Midbrain (tissue), 1 donor: ENCODE measurements at places on chromosomes 1 and 21.

DNA sequence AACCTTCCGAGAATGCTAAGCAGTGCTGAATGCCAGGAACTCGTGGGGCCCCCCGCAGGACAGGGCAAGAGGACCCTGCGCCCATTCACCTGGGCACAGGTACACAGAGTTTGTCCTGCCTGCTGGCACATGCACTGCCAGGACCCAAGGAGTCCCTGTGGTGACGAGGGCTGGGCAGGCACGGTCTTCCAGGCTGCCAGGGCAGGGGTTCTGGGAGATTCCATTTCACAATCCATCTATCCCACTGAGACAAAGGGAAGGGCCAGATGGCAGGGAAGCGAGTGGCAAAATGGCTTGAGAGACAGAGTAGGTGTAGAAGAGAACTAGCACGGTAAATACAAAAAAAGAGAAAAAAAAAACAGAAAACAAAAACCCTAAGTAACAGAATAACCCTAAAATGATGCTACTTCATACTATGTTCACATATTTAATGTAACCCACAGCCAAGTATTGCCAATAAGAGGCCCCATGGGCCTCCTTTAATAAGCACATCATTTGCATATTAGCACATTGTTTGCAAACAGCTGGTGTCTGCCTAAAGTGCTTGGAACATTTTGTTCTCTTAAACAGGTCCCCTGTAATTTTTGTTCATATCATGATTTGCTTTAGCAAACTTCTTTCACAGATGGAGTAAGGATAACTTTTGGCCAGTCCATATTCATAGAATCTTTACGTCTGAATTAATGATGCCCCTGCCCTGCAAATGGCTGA lies 83.8 kb downstream of the STUM start:
- no peak for DNase-seq

- no peak for DNase-seq
Observed at GRCh38 chr1:179973198-179974110, 18.8 kb downstream of the CEP350 start.

- no peak for DNase-seq
Observed at GRCh38 chr1:21586222-21586621, 77.0 kb downstream of the ALPL start.

DNA sequence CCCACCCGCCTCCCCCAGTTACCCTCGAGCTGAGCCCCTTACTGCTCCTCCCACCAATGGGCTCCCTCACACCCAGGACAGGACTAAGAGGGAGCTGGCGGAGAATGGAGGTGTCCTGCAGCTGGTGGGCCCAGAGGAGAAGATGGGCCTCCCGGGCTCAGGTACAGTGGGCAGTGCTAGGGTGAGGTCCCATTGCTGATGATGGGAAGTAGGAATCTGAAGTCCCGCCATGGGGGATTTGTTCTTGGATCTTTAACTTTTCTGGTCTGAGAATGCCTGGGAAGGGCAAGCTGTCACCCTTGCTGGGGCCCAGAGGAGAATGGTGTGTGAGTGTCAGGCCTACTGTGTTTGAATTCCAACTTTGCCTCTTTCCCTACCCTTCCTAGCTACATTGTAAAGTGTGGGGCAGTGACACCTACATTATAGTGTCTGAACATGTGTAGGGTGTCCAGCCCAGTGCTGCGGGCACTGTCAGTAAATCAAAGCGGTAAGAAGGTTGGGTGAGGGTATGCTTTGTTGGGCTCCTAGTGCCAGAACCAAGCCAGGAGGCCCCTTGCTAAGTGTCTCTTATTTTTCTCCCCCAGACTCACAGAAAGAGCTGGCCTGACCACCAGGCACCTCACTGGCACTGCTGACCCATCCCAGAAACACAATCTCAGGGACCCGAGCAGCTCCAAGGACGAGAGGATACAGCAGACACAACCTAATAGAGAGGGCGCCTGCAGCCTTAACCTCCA lies 44.7 kb downstream of the YARS1 start:
- no peak for DNase-seq

DNA sequence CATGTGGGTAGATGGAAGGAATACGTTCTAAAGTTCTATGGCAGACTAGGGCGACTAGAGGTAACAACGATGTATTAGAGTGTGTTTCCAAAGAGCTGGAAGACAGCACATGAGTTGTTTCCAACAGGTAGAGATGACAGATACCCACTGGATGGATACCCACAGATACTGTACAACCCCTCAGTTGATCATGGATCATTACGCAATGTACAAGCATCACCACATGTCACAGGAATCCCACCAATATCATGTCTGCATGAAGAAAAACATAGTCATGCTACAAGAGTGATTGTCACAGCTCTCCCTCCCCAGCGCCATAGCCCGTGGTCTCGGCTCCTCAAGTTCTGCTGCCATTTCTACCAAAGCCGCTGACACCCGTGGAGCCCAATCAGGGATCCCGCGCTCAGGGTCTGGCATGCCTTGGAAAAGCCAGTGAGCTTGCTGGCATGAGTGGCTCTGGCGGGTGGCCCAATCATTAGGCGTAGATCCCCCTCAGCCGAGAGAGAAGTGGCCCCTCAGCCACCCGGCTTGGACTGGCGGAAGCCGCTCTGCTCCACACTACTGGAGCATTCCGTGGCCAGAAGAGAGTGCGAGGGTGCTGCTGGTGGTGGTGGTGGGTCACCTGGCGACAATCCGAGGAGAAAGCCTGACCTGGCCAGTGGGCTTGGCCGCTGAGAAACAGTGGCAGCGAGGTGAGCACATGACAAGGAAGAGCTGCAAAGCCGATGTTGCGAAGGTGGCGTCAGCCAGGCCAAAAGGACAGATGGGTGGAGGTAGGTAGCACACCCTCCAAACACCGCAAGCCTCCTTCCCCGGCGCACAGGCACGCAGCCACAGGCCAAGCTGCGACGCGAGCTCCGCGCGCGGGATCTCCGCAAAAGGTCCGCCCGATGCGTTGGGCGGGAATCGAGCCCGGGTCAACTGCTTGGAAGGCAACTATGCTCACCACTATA lies 65.7 kb upstream of the FCGR2A start:
- no peak for DNase-seq

GRCh38 chr1:177934927-177935326 lies 34.9 kb downstream of the SEC16B start:
- no peak for DNase-seq

DNA sequence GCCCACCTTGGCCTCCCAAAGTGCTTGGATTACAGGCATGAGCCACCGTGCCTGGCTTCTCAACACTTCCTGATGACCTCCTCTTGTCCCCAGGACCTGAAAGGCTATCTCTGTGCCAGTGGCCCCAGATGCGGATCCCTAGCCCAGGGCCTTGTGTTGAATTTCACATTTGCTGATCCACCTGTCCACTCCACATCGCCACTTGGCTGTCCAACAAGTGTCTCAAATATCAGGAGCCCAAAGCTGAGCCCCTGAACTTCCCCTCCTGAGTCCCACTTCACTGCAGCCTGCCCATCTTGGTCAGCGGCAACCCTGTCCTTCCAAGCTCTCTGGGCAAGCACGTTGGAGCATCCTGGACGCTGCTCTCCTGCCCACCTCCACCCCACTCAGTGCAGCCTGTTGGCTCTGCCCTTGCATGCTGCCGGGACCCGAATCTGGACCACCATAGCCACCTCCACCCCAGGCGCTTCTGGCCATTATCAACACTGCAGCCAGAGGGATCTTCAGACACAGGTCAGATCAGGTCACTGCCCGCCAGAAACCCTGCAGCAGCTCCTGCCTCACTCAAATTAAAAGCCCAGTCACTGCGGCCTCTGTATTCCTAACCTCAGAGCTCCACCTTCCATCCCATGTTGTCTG lies 352.5 kb upstream of the VAMP3 start:
- DNase-seq: no peak

DNA sequence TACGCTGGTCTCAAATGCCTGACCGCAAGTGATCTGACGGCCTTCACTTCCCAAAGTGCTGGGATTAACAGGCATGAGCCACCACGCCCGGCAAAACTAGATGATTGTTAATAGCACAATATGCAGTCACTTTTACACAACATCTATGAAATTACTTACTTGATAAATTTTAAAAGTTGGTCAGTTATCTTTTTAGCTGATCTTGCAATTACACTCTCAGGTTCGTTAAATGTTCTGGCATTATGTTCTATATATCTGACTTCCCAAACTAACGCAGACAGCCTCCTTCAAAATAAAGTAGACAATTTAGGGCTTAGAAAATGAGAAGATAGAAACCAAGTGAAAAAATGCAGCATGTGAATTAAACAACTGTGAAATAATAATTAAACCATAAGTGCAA lies 31.8 kb upstream of the PSMG1 start:
- DNase-seq: no peak

DNA sequence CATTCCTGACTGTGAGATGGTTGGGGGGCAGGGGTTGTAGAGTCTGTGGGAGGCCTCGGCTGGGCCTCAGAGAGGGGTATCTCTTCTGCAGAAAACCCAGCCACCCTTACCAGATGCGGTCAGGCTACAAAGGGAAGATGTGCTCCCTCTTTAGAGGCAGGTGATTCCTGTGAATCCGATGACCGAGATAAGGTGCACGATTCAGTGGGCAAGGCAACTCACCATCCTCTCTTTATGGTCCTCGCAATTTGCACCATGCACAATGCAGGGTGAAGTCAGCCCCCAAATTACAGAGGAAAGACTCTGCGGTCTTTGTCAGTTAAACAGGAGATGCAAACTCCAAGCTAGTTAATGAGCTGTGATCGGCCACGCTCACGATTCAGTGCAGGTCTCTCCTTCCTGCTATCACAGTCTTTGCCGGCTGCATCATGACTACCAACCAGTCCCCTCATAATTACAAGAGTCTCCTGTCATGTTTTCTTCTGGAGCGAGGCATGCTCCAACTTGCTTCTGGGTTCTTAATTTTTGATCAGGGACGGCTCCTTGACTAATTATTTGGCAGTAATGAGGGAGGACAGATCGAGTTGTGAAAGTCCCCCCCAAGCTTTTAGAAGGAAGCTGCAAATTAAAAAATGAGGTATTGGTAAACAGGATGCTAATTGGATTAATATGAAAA lies 12.5 kb downstream of the TP73 start:
- no peak for DNase-seq
